ENCODE measurements at places on chromosomes 6 and 20. TPM values are rescaled to one million over a fixed set of nuclear protein-coding genes. Genes with fewer than 3 reads are reported as not detected.

Gene WFDC2
- 4.1 TPM for total RNA-seq

Gene PHF20
- 74.2 TPM for total RNA-seq

Gene OPRL1
- total RNA-seq, result 1.0 TPM

Gene SPDEF
- total RNA-seq, result not detected

Gene CLVS2
- 0.04 TPM for total RNA-seq

All from sciatic nerve (tissue), 2 donors.